ENCODE measurements at places on chromosomes 6 and 20.

GRCh38 chr20:39752262-39752876 is 790.2 kb downstream of the DHX35 start:
- DNase-seq, result no peak

DNA sequence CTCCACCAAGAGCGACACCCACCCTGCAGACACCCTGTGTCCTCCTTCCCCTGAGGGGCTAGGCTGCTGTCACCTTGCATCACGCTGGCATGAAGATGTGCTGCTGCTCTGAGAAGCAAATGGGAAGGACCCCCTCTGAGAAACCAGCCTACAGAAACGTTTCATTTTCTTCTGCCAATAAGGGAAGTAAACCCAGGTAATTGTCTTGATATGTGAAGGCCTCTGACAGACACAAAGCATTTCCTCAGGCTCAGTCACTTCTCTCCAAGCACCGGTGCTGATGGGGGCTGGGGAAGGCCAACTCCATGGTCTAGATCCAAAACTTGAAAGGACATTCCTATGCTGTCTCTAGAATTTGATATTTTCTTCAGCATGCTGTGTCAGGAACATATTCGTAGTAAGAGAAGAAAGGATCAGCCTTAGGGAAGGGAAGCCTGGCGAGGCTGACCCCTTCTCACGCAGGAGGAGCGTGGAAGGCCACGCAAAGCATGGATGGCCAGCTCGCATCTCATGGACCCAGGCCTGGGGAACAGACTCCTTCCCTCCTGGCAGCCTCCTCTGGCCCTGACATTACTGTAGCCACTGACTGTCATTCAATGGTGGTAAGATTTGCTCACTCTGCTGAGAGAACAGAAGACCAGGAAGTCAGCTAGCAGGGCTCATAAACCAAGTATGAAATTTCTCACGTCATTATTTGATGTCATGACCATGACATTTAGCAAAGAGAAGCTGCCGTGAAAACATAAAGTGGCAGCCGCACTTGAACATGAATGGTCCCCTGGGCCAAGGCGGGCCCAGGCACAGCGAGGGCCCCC is 20.4 kb downstream of the ACSS1 start:
- DNase-seq, result no peak

GRCh38 chr20:63220696-63221399 is 4.9 kb upstream of the YTHDF1 start:
- no peak for DNase-seq

DNA sequence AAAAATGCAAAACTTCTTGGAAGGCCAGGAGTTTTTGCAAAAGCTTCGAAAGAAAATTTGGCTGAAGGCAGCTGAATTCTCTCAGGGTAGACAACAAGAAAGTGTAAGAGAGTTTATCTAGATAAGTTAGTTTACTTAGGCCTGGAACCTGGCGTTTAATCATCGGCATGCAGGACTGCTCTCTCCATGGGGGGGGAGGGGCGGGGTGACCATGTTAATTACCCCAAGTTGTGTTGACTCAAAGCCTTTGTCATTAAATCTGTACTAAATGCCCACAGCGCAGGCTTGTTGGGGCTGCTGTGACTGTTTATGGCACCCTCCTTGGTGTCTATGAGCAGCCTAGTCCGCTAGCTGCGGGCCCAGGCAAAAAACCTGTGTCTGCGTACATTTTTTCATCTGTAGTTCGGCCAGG is 20.1 kb upstream of the ZNF451 start:
- no peak for DNase-seq

- no peak for DNase-seq
Observed at GRCh38 chr20:21623074-21623780, 82.2 kb upstream of the PAX1 start.

DNA sequence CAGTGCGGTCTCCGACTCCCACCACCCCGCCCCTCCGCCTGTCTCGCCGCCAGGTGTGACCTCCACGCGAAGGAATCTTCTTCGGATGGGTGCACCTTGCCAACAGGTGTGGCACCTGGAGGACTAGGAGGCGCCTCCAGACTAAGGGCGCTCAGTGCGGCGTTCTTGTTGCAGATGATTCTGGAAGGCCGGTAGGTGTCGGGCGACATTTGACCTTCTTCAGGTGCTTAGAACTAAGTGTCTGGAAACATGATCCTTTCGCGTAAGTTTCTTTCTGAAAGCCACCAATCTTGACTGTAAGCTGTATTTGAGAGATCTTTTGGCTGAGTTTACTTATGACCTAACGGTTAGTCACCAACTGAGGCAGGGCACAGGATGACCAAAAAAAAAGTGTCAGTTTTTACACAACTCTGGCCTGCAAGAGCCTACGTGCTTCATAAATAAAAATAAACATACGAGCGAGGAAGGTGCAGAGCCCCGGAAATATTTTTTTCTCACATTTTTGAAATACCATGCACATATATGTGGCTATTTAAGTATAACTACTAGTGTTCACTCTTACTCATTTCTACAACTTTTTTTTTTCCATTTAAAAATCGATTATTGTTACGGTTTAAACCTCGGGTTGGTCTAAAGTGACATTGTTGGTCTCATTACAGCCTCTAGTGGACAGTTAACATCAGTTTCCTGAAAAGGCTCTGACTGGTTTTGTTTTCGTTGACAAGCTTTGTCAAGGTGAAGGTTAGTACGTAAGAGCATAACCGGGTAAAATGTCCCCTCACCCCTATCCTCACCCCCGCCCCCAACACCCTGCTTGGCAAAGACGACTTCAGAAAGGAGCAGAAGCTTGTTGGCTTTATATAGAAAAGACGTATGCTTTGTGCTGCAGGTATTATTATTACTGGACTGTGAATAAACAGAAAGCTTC is 1.6 kb upstream of the ATXN1 start:
- DNase-seq, result no peak
